ENCODE measurements at places on chromosomes 16 and 17. TPM values are rescaled to one million over a fixed set of nuclear protein-coding genes. Genes with fewer than 3 reads are reported as not detected.

- no peak for DNase-seq
These were observed 3.4 kb upstream of the NAT9 start for GRCh38 chr17:74779501-74779900.

- DNase-seq: no peak
These were observed 6.4 kb upstream of the BAIAP3 start for GRCh38 chr16:1326946-1327618.

DNA sequence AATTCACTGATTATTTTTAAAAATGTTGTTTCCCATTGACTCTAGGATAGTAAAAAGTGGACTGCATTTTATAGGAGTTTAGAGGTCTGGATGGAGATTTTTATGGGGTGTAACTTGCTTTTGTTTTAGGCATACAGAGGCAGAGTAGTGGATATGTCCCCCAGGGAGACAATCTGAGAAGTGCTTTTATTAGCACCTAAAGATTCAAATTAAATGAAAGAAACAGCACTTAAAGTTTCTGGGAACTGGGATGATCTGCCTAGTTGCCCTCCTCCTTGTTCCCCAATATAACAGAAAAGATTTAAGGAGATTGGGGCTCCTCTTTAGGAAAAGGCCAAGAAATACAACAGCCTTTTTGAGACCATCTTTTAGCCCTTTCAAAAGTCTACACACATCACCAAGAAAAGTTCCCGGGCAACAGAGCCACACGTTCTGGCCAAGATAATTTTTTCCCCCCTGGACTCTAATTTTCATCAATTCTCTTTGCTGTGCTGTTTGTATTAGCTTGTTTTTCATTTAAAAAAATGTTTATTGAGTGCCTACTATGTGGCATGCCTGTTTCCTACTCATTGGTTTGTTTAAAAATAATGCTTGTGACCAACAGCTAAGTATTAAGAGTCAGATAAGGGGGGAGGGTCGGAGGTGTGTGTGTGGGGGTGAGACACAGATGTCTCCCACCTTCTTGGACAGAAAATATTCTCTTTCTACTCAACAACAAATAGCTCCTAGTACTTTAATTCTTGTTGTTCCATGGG lies 2.5 kb upstream of the IGF2BP1 start:
- no peak for DNase-seq

DNA sequence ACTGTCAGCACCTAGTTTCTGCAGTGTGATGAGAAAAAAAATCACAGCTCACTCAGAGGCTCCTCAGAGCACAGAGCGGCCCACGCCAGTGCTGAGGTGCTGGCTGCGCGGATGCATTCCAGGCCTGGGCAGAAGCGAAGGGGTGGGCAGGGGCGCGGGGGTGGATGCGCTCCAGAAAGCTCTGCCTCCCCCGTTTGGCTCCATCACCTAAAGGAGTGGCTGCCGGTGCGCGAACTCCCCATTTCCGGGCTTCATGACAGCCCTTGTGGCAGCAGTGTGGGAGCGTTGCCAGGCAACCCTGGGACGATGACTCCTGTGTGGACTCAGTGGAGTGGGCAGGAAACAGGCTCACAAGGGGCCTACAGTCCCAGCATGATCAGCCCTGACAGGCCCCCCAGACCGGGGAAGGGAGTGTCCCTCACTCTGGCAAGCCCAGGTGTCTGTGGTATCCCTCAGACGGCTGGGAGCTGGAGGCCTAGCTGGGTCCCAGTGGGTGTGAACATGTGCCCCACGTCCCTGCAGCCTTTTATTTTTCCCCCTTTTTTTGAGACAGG lies 32.8 kb upstream of the NUDT16L1 start:
- no peak for DNase-seq

Gene OR1A1
- total RNA-seq: not detected

Data from neural progenitor cell (in vitro differentiated cells).